Posterior cingulate gyrus (tissue), 11 donors: ENCODE measurements at places on chromosomes 7 and 10.

GRCh38 chr7:108310351-108310750, 145.9 kb downstream of the NRCAM start:
- DNase-seq: no peak

DNA sequence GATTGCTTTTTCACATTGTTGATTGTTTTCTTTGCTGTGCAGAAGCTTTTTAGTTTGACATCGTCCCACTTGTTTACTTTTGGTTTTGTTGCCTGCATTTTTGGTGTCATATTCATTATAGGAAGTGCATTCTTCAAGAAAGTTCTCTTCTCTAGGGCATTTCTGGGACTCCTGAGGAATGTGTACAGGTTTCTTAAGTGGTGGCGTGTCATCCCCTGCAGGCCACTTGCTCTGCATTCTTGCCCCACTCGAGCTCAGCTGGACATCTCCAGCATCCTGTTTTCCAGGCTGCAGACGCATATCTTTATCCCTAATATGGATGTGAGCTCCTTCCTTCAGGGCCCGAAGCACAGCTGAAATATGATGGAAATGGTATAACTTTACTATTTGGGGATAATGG, 255.6 kb upstream of the HABP2 start:
- no peak for DNase-seq

- DNase-seq: no peak
Observed at GRCh38 chr7:151400626-151401315, 9.1 kb downstream of the WDR86 start.

- DNase-seq: no peak
Observed at GRCh38 chr10:71357792-71358265, 38.8 kb downstream of the SLC29A3 start.

DNA sequence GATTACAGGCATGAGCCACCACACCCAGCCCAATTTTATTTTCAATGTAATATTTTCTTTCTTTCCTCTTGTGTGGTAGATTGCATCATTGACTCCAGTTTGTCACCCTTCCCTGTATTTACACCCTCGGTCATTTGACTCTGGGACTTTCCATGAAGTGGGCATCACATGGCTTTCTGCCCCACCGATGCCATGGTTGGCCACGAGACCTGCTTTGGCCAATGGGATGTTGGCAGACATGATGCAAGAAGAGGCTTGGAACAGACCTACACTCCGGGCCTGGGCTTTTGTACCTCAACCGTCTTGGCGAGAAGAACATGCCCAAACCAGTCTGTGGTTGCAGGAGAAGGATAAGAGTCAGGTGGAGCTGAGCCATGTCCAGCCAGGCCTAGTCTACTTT, 38.8 kb upstream of the CACUL1 start:
- no peak for DNase-seq

DNA sequence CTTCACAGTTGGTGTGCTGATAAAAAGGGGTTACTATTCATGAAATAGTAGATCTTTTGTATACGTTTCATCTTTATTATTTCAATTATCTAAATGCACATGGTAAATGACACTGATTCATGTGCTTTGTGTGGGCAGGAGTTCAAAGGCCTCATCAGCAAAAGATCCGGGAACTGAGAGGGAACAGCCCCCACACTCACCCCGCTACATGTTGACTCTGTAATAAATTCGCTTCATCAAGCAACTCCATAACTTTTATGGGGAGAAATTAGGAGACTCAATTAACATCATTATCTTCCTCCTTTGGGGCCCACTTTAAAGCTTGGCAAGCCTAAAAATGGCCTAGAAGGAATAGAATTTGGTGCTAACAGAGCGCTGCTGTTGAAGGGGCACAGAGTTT, 250.7 kb upstream of the BMPER start:
- no peak for DNase-seq

DNA sequence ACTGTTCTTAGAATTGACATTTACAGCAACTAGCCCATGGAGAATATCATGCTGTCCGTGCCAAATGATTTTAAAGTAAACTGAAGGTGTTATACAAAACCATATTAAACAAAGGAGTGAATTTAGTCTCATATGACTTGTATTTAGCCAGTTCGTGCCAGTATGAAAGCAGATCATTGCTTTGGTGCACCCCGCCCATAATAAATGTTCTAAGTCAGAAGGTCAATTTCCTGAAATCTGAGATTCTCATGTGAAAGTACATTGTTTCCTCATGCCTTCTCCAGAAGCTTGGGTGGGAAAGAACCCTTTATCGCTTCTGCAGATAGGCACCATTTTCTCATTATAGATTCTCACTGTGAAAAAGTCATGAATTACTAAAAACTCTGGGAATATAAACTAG, 106.4 kb downstream of the CAMK1D start:
- DNase-seq: no peak

GRCh38 chr7:130970696-130971095, 236.7 kb upstream of the KLF14 start:
- no peak for DNase-seq

DNA sequence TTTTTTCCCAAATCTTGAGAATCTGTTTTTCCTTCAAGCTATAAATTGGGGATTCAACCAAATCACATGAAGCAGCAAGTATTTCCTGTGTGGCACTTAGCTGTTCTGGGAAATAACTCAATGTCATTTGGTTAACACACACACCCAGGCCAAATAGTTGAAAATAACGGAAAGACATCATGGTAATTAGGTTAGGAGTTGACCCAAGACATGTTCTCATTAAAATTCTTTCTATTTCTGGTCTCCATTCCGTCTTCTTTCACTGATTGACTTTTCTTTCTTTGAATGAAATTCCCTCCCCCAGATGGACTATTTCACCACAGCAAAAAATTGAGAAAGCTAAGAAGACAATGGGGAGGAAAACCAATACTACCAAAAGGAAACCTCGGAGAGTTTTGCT, 30.5 kb downstream of the NRP1 start:
- DNase-seq: no peak

GRCh38 chr10:111852801-111853200, 330.8 kb downstream of the GPAM start:
- no peak for DNase-seq

GRCh38 chr10:49118430-49119074, 3.2 kb upstream of the VSTM4 start:
- DNase-seq: no peak

GRCh38 chr10:47403446-47404318, 19.6 kb upstream of the ZNF488 start:
- no peak for DNase-seq

DNA sequence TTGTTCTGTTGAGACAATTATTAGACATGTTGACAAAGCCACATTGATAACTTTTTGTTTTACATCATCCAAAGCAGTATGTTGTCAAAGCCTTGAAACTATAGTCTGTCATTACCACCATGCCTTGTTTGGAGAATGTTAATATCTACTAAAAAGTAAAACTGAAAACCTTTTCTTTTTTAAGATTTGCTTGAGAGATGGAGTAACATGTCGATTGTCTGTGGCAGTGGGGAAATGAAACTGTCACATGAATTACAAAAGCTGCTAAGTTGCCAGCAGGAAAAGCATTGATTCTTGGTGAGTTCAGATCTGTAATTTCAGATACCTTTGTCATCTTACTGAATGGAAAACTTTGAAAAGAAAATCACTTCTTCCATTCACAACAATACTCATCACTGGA, 69.1 kb downstream of the TFPI2 start:
- DNase-seq: no peak

DNA sequence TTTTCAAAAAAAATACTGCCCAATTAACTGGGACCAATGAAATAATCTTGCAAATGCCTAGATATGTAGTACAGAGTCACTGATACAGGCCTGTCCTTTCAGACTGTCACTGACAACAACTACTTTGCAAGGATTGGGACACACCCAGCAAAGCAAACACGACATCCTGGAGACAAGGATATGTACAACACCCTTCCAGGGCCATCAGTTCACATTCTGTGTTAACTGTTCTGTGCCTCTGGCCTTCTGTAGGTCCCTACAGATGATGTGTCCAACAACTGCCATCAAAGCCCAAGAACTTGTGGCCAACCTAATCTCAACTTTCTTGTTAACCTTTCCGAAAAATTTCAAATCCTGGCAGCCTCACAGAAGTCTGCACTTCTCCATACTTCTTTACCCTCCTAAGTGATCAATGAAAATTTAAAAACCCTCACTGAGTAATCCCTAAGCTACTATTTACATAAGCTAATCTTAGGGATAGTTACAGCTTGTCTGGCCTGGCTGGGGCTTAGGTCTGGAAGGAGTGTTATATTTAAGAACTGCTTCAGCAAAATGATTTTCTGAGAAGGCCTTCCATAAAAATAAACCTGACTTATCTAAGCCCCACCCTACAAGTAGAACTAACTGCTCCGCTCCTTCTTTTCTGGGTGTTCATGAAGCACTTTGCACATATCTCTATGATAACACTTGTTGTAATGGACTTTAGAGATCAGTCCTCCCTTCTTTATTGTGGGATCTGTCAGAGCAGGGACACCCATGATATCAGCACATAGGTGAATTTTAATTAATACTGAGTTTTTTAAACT, 21.0 kb downstream of the COBL start:
- DNase-seq: no peak

DNA sequence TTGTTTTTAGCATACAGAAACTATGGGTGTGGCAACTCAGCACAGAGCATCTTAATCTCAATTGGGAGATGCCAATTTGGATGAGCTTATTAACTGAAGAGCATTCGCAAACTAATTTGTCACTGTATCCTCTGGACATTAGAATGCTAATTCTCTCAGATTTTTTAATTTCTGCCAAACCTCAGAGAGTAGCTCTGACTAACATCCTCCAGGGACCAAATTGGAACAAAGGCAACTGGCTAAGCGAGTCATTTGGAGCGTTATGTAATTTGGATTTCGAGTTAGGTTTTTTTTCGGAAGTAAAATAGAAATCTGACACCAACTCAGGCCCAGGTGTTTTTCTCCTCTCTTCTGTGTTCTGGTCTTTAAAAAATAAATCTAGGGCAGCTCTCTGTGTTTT, 201.9 kb downstream of the BMPER start:
- no peak for DNase-seq

DNA sequence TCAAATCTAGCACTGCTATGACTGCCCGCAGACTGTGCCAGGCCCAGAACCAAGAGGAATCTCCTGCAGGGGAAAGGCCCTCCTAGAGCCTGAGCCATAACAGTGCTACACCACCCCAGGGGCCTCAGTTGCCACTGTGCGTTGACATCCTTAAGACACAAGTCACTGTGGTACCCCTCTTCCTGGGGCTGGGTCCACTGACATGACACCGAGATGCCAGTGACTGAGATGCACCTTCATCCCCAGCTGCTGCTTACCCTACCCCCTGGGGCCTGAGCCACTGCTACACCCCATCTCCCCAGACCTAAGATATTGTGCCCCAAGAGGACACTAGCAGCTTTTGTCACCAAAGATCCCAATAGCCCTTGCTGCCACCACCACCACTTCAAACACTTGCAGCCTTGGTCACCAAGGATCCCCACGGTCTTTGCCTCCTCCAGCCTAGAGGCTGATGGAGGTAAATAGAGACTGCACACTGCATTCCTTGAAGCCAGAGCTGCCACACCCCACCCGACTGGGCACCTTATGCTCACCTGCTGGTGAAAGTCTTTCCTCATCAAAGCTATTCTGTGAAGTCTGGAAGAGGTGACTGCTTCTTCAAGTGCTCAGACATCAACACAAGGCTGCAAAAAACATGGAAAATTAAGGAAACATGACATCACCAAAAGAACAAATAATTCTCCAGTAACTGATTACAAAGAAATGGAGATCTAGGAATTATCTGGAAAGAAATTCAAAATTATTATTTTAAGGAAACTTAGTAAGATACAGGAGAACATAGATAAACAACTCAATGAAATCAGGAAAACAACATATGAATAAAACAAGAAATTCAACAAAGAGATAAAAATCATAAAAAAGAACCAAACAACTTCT, 40.4 kb upstream of the SHH start:
- DNase-seq: no peak

- no peak for DNase-seq
Observed at GRCh38 chr7:155913291-155913690, 101.0 kb upstream of the SHH start.

DNA sequence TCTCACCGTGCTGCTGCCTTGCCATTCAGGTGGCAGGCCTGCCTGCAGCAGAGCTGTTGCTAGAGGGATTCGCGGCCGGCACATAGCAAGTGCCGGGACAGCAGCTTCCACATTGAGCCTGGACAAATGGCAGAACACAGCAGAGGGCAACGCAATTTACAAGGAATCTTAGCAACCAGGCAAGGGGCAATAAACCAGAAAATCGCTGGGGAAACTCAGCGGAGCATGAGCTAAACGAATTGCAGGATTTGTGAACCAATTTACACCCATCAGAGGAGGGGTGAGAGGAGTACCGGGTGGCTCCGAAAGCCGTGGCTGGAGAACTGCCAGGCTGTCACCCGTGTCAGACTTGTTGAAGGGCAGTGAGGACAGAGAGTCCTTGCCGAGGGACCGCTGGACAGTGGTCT, 58.6 kb upstream of the LOXL4 start:
- DNase-seq: no peak

- no peak for DNase-seq
Observed at GRCh38 chr10:117486606-117487005, 55.9 kb upstream of the EMX2 start.

- peak; percentile 56 for DNase-seq
Observed at GRCh38 chr7:137717811-137718271, 128.9 kb downstream of the DGKI start.

- DNase-seq: no peak
Observed at GRCh38 chr7:1942243-1942940, 272.3 kb downstream of the ELFN1 start.

GRCh38 chr10:121084675-121085070, 233.5 kb downstream of the WDR11 start:
- DNase-seq: peak; percentile 15

GRCh38 chr7:18829858-18830285, 287.6 kb downstream of the TWIST1 start:
- DNase-seq: no peak

- no peak for DNase-seq
Observed at GRCh38 chr10:49593564-49593875, 16.6 kb upstream of the SLC18A3 start.

- no peak for DNase-seq
Observed at GRCh38 chr7:158373476-158374133, 214.0 kb downstream of the PTPRN2 start.

GRCh38 chr10:43045631-43046287, 31.1 kb upstream of the RET start:
- DNase-seq: peak; percentile 78

- no peak for DNase-seq
Observed at GRCh38 chr7:21550821-21551531, 8.1 kb downstream of the DNAH11 start.

DNA sequence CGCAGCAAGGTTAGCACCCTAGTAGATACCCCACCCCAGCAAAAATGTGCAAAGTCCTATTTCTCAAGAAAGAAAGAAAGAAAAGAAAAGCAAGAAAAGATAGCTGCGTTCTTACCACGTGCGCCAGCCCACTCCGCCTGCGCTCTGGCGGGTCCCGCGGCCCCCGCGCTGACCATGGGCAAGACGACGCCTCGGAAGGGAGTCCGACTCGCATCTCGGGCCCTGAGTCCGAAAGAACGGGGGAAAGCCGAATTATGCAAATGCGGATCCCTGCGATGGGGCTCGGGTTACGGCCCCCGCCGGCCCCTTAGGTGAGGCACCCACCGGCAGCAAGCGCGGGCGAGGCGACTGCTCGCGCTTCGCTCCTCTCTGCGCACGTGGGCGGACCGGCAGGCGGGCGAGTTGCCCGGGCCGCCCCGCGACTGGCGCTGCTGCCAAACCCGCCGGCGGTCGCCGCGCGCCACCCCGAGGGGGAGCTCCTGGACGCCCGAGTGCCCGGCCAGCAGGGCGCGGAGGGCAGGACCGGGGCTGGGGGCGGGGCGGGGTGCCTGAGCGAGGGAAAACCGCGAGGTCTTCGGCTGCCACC, 2.4 kb upstream of the EGR2 start:
- no peak for DNase-seq
